ENCODE measurements at places on chromosomes 1 and 21.

- no peak for DNase-seq
These were observed 166.8 kb downstream of the BACH1 start for GRCh38 chr21:29465546-29465945.

- DNase-seq, result no peak
These were observed 53.5 kb downstream of the LGR6 start for GRCh38 chr1:202247104-202247503.

DNA sequence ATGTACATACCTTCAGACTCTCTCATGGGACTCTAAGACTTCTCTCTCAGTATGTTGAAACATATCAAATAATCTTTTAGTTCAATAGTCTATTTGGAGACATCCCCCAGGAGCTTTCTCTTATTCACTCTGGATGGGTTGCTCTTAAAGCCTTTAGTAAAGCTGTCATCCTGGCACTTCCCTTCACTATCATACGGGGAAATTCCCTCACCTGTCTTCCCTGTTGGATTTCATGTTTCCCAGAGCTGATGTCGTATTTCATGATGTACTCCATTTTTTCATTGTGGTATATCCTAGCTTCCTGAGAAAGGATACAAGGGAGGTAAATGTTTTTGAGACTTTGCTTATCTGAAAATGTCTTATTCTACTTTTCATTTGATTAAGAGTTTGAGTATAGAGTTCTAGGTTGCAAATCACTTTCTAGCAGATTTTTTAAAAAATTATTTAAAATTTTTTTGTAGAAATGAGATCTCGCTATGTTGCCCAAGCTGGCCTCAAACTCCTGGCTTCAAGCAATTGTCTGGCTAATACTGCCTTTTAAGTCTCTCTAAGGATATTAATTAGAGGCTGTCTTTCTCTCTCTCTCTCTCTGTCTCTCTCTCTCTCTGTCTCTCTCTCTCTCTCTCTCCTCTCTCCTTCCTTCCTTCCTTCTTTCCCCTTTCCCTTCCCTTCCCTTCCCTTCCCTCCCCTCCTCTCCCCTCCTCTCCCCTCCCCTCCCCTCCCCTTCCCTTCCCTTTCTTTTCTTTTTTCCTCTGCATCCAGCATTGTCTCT, 17.0 kb upstream of the MACF1 start:
- no peak for DNase-seq

DNA sequence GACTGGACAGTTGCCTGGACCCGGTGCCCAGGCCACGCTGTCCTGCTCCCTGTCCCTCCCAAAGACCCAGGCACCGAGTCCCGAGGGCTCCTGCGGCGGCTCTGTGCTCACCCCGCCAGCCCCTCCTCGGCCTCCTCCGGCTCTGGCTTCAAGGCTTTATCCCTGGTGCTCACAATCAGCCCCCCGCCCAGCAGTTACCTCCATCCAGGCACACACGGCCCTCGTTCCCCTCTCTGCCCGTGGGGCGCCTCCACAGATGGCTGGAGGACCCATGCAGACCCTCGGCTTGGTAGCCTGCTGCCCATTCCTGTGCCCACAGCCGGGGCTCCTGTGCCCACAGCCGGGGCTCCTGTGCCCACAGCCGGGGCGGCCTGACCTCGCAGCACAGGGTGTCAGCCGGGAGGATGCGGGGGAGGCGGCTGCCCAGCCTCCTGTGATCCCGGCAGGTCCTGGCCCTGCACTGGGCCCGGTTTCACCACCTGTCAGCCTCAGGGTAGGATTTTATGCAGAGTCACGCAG, 52.3 kb upstream of the COL18A1 start:
- DNase-seq, result no peak

- no peak for DNase-seq
These were observed 1.2 kb upstream of the HSPB7 start for GRCh38 chr1:16018749-16019643.

DNA sequence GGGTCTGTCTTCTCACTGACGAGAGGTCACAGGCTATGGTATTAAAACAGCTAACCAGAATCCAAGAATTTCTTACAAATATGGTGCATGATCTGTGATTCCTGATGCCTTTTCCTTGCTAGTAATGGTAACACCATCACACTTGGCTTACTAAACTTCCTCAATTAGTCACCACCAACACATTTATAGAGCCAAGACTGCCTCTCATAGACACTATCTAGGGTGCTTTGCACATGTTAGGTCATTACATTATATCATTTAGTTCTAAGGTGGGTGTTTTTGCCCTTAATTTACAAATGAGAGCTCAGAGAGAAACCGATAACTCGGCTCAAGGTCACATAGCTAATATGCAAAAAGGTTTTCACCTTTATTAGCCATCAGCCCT, 8.7 kb downstream of the KIF21B start:
- no peak for DNase-seq

GRCh38 chr1:200250469-200250868, 159.4 kb downstream of the ZNF281 start:
- no peak for DNase-seq

DNA sequence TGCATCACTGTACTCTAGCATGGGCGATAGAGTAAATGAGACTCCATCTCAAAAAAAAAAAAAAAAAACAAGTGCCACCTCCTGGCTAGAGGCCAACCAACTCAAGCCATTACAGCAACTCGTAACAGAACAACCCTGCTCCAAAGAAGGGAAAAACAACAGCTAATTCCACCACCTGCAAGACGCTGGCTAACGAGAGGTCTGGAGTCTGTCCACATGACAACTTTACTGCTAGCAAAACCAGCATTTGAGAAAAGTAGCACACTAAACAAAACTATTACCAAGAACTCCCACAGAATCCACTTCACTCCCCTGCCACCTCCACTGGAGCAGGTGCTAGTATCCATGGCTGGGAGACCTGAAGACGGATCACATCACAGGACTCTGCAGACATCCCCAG, 24.1 kb upstream of the EGLN1 start:
- DNase-seq, result no peak

DNA sequence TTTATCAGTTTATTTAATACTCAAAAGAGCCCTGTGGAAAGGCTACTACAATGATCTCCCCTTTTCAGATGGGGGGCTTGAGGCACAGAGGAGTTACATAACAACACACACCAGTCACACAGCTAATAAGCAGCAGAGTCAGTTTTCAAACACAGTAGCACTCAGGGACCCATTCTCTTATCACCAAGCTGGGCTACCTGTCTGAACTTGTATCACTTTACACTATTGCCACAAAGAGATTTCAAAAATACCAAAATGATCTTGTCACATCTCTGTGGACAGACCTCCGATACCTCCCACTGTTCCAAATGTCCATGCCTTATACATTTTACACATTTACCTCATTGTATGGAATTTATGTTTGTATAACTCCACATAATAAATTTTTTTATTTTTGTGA, 134.6 kb downstream of the TPR start:
- DNase-seq, result no peak

DNA sequence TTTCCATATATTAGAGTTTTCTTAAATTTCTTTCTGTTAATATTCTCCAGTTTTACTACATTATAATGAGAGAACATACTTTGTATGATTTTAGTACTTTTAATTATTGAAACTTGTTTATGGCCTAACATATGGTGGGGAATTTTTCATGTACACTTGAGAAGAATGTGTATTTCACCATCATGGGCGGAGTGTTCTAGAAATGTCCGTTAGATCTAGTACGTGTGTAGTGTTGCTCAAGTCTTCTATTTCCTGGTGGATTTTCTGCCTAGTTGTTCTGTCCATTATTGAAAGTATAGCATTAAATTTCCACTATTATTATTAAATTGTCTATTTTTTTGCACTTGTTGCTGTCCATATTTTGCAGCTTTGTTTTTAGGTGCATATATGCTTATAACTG, 64.0 kb upstream of the RGS21 start:
- DNase-seq, result no peak

GRCh38 chr21:36606983-36607325, 92.0 kb upstream of the SIM2 start:
- no peak for DNase-seq

- no peak for DNase-seq
These were observed 43.3 kb downstream of the NID1 start for GRCh38 chr1:236021424-236022135.

- no peak for DNase-seq
These were observed 152.4 kb downstream of the LEPR start for GRCh38 chr1:65572701-65573421.

- DNase-seq, result no peak
These were observed 92.7 kb downstream of the ESRRG start for GRCh38 chr1:216630532-216630931.

DNA sequence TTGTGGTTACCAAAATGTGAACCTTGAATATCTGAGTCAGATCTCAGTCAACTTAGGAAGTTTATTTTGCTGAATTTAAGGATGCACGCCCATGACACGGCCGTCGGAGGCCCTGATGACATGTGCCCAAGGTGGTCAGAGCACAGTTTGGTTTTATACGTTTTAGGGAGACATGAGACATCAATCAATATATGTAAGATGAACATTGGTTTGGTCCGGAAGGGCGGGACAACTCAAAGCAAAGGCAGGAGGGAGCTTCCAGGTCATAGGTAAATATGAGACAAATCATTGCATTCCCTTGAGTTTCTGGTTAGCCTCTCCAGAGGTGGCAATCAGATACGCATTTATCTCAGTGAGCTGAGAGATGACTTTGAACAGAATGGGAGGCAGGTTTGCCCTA, 1.0 kb upstream of the PRMT2 start:
- no peak for DNase-seq

DNA sequence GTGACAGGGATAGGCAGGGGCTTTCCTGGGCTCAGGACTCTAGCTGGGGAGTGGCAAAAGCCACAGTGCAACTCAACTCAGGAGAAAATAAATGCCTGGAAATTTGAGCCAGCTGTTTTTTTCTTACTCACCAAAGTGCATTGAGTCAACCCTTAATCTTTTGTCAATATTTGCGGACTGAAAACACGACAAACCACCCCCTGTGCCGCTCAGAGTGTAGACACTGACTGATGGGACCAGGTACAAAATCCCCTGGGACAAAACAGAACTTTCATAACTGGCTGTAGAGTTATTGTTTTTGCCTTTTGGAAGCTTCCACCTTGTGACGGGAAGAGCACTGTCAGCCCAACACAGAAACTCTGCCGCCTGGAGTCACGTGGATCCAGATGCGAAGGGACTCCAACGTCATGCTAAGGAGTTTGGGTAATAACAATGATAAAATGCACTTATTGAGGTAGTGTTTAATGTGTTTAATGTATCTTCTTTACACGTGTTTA, 164.6 kb downstream of the PLPP3 start:
- DNase-seq, result no peak

Data from stimulated activated CD8-positive, alpha-beta memory T cell treated with anti-CD3 and anti-CD28 coated beads, Interleukin-15, amount 100 ng/mL, for 1 hour (primary cell).